ENCODE measurements at places on chromosomes 3 and 15. TPM values are rescaled to one million over a fixed set of nuclear protein-coding genes. Genes with fewer than 3 reads are reported as not detected.

Gene TM4SF4
- total RNA-seq: 0.11 TPM

Gene PRTG
- total RNA-seq: 1.7 TPM

Gene CTXN2
- total RNA-seq: 0.11 TPM

Gene DZIP1L
- total RNA-seq: 15.8 TPM

Gene SLC2A2
- not detected for total RNA-seq

Gene CCDC80
- 34.7 TPM for total RNA-seq
